ENCODE measurements at places on chromosomes 7 and 10.
A peak's percentile ranks its signal among the peaks of the same experiment; 100 is the strongest.

DNA sequence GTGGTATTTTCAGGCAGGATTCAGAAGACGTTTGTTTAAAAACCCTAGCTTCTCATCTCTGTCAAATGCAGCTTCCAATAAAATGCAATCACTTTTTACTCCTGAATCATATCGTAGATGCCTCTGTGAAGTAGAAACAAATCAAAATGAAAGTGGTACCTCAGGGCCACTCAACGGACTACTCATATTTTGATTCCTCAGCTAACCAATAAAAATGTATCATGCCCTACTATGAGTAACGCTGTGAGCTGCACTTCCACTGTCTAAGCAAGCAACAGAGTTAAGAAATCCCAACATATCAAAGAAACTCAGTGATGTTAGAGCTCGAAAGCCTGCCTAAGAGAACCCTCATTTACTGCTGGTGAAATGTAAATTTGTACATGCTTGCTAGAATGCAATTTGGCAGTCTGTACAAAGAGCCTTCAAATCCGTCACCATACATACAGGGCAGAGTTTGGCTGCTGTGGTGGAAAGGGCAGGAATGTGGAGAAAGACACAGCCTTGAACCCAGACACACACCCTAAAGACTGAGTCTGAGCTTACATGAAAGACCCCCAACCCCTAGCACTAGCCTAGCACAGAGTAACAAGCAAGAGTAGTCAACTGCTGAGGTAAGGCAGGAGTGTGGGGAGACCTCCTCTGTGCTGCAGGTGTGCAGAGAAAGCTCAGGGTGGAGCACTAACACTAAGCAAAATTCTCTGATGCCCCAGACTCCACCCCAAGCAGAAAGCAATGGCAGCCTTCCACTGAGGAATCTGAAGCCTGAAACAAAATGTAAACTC is 151.5 kb downstream of the ANK3 start:
- peak; percentile 17 for DNase-seq

DNA sequence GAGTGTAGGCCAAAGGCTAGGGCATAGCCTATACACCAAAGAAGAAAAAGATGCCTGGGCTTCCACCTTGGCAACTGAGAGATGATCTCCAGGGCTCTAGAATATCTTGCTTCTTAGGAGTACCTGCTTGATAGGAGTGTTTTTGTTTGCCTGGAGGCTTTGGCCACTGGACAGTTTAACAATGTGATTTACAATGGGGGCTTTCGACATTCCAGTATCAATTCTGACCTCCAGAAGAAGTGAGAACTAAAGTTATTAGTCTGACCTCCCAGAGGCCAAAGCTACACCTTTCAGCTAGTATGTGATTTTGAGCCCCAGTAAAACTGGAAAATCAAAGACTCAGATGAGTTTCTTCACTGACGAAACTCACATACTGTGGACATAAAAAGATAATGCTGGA is 96.1 kb downstream of the JMJD1C start:
- no peak for DNase-seq

DNA sequence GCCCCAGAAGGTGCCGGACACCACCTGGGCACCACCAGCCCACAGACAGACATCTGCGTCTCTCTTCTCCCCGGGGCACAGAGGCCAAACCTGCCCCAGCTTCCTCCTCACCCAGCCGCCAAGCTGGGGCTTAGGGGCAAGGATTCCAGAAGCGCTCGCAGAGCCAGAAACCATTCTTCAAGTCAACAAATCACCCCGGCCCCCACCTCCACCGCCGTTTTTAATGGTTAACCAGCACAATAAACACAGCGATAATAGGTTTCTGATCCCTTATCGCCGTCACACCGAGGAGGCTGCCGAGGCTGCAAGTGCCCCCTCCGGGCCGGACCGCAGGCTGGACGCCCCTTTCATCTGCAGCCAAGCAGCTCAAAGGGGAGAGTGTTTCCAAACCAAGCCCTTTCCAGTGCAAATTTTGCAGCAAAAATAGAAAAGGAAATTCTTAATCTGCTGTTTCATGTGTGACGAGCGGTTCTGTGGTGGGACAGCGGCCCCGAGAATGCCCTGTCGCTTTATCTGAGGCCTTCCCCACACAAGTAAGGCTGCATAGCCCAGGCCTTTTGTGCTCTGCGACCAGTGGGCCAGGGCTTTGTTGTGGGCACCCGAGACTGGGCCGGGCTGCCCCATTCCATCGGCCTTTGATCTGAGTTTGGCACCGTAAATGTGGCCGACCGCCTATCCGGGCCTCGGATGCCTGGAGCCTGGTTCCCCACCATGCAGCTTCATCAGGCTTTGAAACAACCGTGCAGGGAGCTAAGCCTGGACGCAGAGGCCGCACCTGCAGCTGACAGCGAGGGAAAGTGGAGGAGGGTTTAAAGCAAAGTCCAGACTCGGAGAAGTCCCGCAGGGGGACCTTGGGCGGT is 83.2 kb downstream of the FOXL3 start:
- peak; percentile 99 for DNase-seq

- DNase-seq = no peak
Measured at GRCh38 chr10:69317175-69317604, 38.9 kb downstream of the HK1 start.

DNA sequence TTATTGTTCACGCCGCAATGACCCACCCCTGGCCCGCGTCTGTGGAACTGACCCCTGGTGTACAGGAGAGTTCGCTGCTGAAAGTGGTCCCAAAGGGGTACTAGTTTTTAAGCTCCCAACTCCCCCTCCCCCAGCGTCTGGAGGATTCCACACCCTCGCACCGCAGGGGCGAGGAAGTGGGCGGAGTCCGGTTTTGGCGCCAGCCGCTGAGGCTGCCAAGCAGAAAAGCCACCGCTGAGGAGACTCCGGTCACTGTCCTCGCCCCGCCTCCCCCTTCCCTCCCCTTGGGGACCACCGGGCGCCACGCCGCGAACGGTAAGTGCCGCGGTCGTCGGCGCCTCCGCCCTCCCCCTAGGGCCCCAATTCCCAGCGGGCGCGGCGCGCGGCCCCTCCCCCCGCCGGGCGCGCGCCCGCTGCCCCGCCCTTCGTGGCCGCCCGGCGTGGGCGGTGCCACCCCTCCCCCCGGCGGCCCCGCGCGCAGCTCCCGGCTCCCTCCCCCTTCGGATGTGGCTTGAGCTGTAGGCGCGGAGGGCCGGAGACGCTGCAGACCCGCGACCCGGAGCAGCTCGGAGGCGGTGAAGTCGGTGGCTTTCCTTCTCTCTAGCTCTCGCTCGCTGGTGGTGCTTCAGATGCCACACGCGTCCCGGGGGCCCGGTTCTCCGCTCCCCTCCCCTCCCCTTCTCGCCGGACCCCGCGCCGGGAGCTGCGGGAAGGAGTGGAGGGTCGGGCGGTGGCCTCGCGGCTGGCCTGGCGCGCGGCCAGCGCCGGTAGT is at the start of gene CBX3:
TSS of gene CBX3 (plus strand) at position 499 of the 772 bp plus-strand sequence. CDS start 1,254 bp downstream, outside the sequence.
- DNase-seq = peak; percentile 84

GRCh38 chr7:95190515-95190914 is 133.8 kb downstream of the PON1 start:
- no peak for DNase-seq

- DNase-seq = no peak
Measured at GRCh38 chr10:123604506-123604905, 61.6 kb upstream of the GPR26 start.

DNA sequence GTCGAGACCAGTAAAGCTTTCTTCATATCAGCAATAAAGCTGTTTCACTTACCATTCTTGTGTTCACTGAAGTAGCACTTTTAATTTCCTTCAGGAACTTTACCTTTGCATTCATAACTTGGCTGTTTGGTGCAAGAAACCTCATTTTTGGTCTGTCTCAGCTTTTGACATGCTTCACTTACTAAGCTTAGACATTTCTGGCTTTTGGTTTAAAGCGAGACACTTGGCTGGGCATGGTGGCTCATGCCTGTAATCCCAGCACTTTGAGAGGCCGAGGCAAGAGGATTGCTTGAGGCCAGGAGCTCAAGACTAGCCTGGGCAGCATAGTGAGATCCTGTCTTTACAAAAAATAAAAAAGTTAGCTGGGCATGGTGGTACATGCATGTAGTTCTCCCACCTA is 15.8 kb downstream of the PLEKHA1 start:
- no peak for DNase-seq

- no peak for DNase-seq
Measured at GRCh38 chr7:135811506-135811905, 62.9 kb upstream of the FAM180A start.

- no peak for DNase-seq
Measured at GRCh38 chr10:61779276-61779675, 116.5 kb downstream of the CABCOCO1 start.

GRCh38 chr10:79049931-79050895 is 18.6 kb upstream of the ZMIZ1 start:
- DNase-seq = no peak

GRCh38 chr7:50657341-50657873 is 92.2 kb upstream of the DDC start:
- no peak for DNase-seq

DNA sequence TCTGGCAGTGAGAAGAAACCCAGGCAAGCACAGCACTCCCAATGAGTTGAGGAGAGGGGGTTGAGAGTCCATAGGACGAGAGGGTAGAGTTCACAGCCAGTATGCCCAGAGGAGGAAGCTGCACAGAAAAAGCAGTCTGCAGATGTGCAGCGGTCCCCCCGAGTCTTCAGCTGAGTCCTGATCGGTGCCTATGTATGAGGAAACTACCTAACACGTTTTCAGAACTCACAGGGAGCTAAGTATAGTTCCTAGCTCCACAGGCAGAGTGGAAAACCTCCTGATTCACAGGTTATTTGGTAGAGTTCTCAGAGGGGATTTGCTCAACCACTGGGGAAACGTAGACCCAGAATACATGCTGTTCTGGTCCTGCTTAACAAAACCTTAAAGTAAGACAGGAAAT is 271.3 kb upstream of the CNTNAP2 start:
- DNase-seq = no peak

GRCh38 chr7:99290980-99291607 is 18.5 kb downstream of the MYH16 start:
- DNase-seq = no peak

Measured in HuH-7 (cell line).